NCI-H446 (cell line): ENCODE measurements at places on chromosomes 16 and 17.

GRCh38 chr17:36862116-36862920, 75.0 kb upstream of the LHX1 start:
- no peak for DNase-seq

DNA sequence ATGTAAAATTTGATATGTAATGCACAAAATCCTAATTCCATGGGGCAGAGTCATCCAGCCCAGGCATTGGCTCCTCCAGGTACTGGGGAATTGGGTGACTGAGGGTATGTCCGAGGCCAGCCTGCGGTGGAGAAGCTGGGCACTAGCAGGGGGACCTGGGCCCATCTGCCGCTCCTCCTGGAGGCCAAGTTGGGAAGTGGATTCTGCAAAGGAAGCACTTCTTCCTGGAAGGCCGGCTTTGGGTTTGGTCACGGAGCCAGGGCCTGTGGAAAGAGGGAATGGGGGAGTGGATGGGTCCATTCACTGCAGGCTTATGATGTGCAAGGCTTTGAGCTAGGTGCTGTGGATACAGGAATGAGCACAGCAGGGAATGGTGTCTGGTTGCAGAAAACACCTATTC, 85.8 kb downstream of the GNAO1 start:
- no peak for DNase-seq

GRCh38 chr17:37190493-37190892, 185.3 kb upstream of the C17orf78 start:
- DNase-seq = no peak

GRCh38 chr17:67617304-67617899, 100.3 kb upstream of the NOL11 start:
- no peak for DNase-seq

GRCh38 chr16:58933186-58933585, 199.1 kb upstream of the GOT2 start:
- DNase-seq = no peak

- no peak for DNase-seq
Observed at GRCh38 chr17:1629504-1630310, 1.1 kb upstream of the SLC43A2 start.

GRCh38 chr16:47045023-47045422, 71.5 kb upstream of the DNAJA2 start:
- DNase-seq = no peak

DNA sequence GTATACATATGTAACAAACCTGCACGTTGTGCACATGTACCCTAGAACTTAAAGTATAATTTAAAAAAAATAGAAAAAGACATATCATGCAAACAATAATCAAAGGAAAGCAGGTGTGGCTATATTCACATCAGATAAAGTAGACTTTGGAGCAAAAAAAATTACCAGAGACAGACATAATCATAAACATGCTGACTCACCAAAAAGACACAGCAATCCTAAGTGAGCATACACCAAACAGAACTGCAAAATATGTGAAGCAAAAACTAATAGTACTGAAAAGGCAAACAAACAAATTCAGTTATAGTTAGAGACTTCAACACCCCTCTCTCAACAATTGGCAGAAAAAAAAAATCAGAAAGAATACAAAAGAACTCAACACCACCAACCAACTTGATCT, 29.9 kb downstream of the SHCBP1 start:
- DNase-seq = no peak

DNA sequence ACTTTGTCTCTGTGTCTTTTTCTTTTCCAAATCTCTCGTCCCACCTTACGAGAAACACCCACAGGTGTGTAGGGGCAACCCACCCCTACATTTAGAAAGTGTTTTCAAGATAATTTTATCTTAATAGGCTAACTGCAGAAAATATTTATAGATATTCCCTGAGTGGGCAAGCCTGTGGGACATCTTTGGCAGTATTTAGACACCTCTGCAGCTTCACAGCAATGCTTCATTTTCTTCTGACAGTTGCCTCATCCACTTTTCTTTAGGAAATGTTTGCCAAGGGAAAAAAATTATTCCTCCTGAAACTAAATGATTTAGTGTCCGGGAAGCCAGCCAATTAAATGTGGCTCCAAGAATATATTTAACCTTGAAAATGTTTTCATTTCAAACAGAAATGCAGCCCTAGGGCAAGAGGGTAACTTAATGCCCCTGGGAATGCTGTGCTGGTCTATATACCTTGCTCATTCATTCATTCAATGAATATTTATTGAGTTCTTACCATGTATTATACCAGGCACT, 290.4 kb downstream of the ABCC12 start:
- DNase-seq = peak; percentile 21

DNA sequence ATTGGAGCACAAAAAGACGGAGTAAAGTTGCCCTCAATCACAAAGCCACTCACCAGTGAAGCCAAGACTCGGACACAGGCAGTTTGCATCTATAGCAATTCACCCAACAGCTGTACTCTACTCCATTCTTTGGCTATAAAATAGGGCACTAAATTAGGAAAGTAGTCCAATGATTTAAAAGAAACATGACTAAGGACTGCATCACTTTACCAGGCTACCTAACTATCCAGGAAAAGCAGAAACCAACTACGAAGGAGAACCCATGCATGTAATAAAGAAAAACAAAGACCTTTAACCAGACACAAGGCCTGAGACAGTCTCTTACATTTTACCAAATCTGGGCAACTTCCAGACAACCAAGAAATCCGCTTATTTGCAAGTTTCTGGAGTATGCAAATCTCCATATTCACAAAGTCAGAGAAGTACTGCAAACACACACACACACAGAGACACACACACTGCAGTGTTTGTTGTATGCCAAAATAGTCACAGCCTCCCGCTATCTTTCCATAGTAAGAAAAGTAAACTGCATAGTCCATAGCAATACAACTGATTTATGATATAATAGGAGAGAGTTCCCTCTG, 59.8 kb downstream of the CDH11 start:
- no peak for DNase-seq

- DNase-seq = no peak
Observed at GRCh38 chr16:30567160-30567990, 4.1 kb downstream of the ZNF688 start.

DNA sequence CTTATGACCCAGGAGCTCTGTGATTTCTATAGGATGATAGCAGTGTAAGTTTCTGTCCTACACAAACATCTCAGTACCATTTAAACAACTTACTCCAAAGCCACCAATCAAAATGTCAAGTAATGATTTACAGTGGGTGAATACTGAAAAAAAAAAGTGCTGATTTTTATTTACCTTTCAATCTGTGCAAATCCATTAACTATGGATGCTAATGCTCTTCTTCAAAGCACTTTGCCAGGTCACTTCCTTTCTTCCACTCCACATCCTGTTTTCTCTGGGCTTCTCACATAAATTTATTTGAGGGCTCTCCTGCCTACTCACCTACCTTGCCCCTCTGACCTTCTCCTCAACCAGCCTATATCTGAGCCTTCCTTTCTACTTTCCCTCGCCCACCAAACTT, 101.6 kb downstream of the SKAP1 start:
- DNase-seq = no peak

DNA sequence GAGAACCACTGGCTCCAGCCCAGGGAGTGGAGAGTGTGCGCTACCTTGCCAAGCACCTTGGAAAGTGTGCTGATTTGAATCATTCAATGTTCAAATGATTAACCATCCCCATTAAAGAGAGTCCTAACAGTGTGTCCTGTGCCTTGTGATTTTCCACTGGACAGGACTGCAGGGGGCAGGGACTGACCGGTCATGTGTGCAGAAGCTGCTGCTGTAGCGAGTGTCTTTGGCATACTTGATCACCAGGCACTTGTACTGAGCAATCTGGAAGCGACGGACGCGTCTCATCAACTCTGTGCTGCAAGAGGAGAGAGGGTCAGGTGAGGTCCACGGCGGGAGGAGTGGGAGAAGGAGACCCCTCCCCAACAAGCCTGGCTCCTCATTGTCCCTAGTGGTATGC, 2.0 kb downstream of the TK1 start:
- no peak for DNase-seq

DNA sequence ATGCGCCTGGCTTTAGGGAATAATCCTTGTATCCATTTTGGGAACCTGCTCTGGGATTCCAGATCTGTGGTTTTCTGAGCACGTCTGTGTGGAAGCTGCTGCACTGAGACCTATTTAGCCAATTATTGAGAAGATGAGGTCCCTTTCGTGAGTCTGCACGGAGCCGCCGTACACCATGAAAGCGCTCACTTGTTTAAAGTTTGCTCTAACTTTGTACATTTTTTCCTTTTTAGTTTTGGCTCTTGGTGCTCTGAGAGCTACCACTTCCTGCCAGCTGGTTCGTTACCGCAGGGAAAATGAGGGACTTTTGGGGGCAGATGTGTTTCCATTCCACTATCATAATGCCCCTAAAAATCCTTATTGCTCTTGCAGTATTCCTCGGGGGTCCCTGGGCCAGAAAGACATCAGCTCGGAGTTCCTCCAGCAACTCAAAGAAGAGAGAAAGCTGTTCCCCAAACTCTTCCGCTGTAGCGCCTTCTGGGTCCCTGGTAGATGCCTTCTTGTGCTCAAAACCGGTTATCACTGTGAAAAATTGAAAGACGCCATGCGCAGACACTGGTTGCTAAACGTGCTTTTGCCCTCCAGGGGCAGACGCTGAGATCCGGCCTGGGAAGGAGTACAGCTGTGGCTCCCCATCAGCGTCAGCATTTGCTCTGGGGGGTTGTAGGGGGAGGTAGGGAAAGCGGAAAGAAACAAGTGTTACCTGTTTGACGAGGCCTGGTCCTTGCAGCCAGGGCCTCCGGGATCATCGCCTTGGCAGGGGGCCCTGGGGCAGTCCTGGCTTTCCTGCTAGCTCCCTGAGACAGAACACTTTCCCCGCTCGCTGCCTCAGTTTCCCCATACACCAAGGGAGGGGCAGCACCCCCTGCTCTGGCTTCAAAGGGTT, 238.1 kb downstream of the MRTFB start:
- no peak for DNase-seq

DNA sequence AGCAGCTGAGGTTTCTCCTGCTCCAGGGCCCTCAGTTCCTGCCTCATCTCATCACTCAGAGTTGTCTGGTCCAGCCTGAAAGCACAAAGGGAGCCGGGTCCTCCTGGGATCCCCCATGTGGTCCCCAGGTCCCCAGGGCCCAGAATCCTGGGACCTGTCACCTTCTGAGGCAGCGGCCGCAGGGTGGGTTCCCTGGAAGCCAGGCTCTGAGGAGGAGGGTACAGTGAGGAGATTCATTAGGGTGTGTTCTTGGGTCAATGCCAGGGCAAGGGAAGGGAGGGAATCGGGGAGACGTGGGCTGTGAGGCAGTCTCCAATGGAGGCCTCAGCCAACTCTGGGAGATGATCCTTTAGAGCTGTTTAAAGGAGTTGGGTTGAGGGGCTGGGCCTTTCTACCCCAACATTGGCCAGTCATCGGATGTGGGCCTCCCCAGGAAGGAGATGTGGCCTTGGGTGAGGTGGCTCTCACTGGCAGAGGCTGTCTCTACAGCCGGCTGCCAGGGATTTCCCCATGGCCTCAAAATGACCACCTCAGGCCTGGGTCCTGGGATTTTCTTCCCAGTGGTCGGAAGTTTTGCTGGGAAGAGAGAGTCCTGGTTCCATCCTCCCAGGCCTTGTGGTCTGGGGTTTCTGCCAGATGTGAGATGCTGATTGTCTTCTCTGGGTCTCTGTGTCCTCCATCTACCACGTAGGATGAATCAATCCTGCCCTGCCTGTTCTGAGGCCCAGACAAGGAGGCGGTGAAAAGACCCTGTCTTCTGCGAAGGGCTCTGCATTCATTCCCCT, 47.3 kb downstream of the NLRP1 start:
- DNase-seq = no peak

DNA sequence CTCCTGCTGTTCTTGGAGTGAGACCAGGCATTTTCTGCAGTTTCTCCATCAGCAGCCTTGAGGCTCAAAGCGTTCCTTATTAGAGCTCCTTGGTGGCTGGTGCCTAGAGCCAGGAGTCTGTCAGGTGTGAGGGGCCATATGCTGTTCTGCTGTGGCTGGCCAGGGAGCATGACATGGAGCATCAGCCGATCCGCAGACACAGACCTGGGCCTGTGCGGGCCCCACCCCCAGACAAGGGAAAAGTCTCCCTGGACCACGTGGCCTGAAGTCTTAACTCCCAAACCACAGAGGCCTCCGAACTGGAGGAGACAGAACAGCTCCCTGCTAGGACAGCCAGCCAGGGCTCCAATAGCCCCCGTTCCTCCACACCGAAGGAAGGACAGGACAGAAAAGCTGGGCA, 162.7 kb upstream of the CIBAR2 start:
- DNase-seq = no peak

- peak; percentile 21 for DNase-seq
Observed at GRCh38 chr17:55056526-55056925, 88.0 kb downstream of the STXBP4 start.

DNA sequence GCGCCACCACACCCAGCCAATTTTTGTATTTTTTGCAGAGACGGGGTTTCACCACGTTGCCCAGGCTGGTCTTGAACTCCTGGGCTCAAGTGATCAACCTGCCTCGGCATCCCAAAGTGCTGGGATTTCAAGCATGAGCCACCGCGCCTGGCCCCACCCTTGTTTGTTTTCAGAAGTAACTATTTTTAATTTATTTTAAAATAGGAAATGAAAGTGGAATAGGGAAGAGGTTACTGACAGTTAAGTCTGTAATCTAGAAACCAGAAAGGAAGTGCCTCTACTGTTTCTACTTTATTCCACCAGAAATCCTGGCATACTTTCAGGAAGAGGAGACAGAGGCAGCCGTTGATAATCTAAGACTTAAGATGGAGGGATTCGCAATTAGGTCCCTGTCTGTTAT, 225.6 kb downstream of the TANC2 start:
- DNase-seq = no peak

- DNase-seq = no peak
Observed at GRCh38 chr16:55568207-55568606, 1.7 kb downstream of the CAPNS2 start.

DNA sequence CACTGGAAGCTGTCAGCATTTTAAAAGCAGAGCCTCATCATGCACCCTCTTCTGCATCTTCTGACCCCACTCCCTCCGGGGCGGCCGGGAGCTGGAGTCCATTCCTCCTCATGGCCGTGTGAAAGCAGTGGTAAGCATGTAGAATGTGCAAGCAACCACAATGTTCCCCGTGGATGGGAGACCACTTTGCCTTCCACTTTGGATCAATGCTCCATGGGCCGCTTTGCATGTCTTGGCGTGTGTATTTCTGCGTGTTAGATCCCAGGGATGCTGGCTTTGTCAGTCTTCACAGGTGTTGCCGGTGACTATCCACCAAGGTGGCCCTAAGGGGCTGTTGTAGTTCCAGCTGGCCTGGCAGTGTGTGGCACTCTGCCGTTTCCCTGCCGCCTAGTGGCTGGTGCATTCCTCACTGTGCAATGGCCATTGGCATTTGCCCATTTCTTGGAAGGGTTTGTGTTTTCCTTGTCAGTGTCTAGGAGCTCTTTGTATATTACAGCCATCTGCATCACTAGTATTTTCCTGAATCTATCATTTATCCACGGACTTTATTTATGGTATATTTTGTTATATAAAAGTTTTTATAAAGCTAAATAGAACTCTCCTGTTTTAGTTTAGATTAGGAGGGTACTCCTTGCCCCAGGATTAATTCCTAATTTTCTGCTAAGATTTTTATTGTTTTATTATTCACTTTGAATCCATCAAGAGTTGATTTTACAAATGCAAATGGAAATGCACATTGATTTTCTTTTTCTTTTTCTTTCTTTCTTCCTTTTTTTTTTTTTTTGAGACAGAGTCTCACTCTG, 5.8 kb upstream of the ALDH3A1 start:
- DNase-seq = peak; percentile 55
